ENCODE measurements at places on chromosomes 16 and 17.

DNA sequence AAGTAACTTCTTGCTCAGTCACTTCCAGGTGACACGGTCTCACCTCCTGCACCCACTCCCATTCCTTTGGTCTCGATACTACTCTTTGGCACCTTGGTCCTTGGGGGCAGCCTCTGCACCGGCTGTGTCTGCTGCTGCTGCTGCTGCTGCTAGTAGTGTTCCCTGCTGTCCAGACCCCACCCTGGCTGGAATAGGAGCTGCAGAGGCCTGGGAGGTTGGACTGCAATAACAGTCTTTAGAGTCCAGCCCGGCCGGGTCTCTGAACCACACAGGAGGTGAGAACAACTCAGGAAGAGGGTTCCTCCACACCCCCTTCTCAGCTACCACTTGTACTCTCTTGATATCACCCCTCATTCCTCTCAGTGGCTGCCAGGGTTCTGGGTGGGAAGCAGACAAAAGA, 231.1 kb upstream of the NLRP1 start:
- H3K27me3 ChIP-seq: peaks cover 18% of the 10 kb centered on the region
- H3K27ac ChIP-seq: no peak overlapping the region
- no peaks in the 10 kb centered on the region for H3K36me3 ChIP-seq
- no peak for DNase-seq

DNA sequence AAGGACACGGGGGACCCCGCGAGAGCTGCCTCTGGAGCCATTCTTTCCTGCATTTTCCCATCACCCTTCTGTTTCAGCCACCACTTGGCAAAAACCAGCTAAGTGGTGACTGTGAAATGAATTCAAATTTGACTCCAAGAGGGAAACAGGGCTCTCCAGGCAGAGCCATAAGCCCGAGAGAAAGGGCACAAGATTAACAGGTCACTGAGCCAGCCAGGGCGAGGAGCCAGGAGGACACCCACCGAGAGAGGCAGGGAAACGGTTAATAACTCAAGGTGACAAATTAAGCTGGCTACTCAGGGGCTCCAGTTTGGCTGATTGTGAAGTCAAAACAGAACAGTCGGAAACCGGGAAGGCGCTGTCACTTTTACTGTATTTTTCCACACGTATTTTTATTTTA, 67.8 kb upstream of the SOX9 start:
- H3K27ac ChIP-seq: no peak overlapping the region
- H3K27me3 ChIP-seq: no peaks in the 10 kb centered on the region
- no peaks in the 10 kb centered on the region for H3K36me3 ChIP-seq
- H3K4me1 ChIP-seq: no peaks in the 10 kb centered on the region

DNA sequence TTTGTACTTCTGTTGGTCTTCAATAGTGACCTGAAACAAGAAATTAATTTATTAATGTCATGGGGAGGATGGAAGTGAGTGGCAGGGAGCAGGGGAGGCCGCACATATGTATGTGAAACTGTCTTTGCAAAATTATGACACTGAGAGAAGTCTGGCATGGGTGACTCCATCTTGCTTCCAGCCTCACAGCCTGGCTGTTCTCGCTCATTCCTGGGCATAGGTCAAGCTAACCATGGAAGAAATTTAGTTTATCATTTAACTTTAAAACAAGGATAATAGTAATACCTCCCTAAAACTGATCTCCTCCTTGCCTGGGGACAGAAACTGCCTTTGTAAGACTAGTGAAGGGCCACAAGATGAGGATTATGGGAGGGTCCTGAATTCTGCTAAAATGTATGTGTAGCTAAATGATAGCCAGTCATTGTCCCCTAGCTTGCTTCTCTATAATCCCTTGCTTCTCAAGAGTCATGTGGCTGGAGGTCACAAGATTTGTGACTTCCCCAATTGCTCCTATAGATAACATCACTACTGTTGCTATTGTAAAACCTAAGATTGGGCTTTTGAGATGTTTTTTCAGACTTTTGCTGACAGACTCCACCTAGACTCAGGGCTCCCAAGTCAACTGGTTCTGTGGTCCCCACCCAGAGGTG, 126.0 kb downstream of the HS3ST3A1 start:
- H3K4me1 ChIP-seq: no peaks in the 10 kb centered on the region
- no peak for DNase-seq
- H3K36me3 ChIP-seq: no peaks in the 10 kb centered on the region
- H3K27me3 ChIP-seq: no peaks in the 10 kb centered on the region
- no peak overlapping the region for H3K27ac ChIP-seq
- no peak overlapping the region for H3K4me3 ChIP-seq

GRCh38 chr16:30413112-30413806, 5.9 kb downstream of the ZNF771 start:
- no peaks in the 10 kb centered on the region for H3K27me3 ChIP-seq
- no peak overlapping the region for H3K4me3 ChIP-seq
- DNase-seq: no peak
- H3K27ac ChIP-seq: no peak overlapping the region
- H3K36me3 ChIP-seq: peaks cover 10% of the 10 kb centered on the region
